Activated B cell treated with CpG ODN at 0.5 μM for 24 hours (primary cell): ENCODE measurements at places on chromosomes 5 and 9.

DNA sequence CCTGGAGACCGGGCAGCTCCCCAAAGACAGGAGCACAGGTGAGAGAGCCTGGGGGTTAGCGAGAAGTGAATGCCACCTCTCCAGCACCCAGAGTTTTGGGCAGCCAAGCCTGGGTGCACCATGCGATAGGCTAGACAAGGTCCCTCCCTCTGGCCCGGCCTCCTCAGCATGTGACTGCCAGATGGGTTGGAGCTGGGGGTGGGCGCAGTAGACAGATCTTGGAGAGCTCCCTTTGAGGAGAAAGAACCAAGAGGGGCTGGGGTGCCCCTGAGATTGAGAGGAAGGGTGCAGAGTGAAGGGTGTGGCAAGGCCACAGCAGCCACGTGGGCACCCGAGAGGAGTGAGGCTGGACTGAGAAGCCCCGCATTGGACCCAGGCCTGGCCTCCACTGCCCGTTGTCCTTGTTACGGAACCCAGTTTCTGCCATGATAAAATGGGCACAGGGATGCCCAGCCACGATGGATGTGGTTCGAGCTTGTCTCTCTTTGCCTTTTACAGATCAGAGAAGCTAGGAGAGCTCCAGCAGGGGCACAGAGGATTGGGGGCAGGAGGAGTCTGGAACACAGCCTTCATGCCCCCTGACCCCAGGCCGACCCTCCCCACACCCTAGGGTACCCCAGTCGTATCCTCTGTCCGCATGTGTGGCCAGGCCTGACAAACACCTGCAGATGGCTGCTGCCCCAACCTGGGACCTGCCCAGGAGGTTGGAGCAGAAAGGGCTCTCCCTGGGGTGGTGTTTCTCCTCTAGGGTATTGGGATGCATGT lies 1.4 kb downstream of the TMEM141 start:
- DNase-seq = no peak

DNA sequence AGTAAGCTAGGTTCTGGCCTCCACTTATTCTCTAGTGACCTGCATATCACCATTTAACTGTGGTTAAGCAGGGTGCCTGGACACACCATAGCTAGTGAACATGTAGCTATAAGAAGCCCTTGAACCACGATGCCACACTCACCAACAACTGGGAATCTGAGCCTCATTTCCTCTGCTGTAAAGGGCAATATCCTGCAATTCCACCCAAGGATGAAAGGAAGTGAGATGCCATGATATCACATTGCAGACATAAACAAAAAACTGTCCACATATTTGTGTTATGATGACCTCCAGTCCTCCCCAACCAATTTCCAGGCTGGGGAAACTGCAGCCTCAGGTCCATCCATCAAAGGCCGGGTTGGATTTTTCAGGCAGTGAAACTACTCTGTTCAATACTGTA lies 10.4 kb downstream of the TNIP1 start:
- no peak for DNase-seq

DNA sequence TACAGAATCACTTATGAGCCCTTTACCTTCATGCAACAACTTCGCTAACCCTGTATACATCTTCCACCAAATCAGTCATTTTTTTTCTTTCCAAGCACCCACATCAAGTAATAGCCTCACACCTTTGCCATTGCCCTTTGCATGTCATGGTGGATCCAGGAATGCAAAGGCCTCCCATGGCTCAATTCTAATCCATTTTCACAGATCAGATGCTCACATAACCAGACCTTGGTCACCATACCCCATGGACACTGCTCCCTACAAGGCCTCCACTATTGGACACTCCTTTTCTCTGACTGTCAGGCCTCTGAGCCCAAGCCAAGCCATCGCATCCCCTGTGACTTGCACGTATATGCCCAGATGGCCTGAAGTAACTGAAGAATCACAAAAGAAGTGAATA lies 179.5 kb downstream of the RASEF start:
- no peak for DNase-seq

DNA sequence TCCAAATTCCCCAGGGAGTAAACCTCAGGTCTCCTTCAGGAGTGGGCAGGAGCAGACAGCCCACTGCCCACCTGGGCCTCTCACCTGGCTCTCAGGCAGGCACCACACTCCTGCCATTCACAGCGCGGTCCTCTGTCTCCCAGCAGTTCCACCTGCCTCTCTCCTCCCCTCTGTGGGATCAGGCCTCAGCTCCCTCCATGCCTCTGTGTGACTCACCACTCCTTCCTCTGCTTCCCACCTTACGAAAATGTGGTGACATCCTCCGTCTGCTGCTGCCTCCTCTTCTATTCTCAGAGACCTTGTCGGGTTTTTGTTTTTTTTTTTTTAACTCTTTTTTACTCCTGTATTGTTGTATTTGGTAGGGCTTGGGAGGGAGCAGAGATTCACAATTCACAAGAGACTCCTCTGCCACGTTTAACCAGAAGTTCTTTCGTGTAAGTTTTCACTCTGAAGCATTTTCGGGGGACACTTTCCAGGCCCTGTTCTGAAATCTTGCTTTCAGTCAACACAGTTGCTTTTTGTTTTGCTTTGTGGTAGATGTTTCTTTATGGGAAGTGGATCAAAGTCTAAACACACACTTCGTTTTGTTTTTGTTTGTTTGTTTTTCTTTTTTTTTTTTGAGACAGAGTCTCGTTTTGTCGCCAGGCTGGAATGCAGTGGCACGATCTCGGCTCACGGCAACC lies 21.1 kb upstream of the CDKN2AIPNL start:
- no peak for DNase-seq

DNA sequence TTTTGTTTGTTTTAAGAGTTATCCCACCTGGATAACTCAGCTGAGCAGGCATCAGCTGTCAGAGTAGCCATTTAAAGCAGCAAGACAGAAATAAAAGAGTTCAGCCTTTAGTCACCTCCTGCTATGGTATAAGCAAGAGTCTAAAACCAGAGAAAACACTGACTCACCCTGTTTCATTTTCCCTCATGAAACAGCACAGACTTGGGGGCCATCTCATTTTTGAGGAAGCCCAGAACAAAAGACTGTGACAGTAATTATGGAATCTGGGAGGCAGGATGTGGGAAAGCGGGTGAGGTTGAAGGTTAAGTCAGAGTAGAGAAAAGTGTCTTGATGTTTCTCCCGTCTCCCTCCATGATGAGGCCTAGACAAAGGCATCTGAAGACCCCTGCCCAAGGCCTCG lies 90.2 kb upstream of the FAM174A start:
- DNase-seq = no peak

DNA sequence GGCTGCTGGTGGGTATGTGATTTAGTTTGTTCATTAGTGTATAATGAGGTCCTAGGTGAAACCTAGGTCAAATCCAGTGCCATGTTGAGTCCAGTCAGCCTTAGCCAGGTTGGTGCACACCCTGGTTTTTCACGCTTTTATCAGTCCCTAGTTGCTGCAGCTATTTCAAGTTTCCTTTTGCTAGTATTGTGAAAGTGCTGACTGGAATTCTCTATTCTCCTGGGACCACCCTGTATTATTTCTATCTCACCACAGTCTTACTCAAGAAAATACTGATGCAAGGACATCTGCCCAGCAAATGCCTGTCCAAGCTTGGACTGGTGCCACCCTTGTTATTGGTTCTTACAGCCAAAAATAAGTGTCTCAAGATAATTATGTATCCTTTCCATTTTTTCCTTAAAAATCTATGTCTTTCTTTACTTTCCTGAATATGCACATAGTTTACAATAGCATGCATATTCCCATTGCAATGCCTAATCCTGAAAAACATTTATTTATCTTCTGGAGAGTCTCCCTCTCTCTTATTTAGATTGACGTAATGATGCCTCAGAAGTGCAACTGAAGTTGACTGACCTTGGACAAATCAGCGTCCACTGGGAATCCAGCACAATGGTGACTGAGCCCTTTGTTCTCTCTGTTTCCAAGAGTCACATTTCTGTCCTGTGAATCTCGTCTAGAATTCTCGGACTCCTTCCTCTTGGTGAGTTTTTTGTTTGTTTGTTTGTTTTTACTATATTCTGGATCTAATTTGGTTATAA lies 1075.0 kb downstream of the CDH9 start:
- DNase-seq = no peak

GRCh38 chr5:139759219-139759721 lies 36.3 kb upstream of the PSD2 start:
- no peak for DNase-seq

GRCh38 chr5:89374144-89374784 lies 491.3 kb upstream of the MEF2C start:
- DNase-seq = no peak

- no peak for DNase-seq
Observed at GRCh38 chr9:68955330-68955729, 58.6 kb downstream of the PRKACG start.

DNA sequence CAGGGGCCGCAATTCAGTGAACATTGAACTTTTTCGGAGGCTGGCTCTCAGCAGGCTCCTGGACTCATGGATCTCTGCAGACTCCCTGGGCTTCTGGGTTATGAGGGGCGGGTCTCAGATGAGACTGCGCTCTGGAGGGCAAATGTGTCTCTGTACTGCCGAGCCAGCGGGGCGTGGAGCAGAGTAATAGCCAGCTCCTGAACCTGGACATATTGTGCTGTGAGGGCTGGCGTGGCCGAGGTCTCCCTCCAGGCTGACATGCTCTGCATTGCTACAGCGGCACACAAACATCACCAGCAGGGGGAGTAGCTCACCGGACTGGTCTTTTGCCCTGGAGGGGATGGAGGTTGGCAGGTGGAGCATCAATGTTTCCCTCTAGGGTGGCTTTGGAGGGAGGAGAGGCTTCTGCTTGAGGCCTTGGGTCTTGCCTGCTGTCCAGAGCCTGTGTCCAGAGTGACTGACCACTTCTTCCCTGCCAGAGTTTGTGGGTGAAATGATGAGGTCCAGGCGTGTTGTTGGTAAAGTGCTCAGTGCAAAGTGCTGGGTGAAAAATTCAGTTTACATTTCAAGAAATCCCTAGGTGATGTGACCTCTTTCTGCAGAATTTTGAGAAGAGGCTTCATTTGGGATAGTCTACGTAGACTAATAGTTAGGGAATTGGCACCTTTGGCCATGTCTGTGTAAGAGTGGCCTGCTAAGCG lies 10.9 kb upstream of the GADD45G start:
- DNase-seq = no peak

DNA sequence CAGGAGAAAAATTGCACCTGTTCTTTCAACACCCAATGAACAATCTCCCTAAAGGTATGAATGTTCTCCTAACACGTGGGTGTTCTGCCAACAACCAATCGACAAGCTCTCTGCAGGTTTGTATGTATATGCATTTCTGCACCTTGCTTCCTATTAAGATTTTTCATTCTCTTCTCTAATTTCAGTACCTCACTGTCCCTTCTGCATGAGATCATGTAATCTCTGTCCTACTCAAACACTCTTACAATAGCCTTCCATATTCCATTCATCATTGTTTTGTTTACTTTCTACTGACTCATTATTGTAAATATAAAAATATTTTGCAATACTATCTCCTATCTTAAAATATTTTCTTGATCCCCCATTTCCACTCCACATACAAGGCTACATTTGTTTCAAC lies 382.0 kb downstream of the CDH12 start:
- no peak for DNase-seq
